RWPE1 (cell line): ENCODE measurements at places on chromosomes 3 and 15.

DNA sequence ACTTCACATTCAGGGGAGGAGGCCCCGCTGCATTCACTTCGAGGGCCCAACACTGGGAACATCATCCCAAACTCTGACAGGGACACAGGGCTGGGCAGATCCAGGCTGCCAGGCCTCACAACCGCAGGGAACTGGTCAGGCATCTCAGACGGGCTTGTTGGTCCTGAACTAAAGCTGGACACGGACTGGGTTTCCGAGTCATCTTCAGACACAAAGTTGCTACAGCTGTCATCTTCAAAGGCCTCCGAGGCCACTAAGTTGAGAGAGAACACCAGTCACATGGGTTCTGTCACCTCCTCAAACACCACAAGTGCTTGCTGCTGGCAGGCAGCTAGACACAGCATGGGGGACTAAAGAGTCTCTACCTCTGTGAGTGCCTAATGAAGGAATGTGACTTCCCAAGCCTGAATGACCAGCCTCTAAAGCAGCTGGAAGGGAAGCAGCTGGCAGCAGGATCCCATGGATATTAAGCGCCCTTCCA lies 50.9 kb downstream of the CAPN7 start:
- DNase-seq: no peak

DNA sequence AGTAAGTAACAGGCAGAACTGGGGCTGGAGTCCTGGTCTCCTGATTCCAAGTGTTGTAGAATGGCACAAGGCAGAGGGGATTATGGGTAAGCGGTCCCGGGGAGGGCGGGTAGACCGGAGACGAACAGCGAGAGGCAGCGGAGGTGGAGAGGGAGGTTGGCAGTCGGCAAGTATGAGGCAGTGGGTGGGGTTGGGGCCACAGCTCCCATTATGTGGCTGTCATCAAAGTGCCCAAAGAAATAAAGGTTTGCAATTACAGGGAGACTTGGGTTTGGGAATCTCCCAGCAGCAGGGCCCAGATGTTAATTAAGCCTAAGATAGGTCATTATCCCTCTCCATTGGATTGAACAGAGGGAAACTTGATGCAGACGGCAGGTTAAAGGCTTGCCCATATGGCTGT lies 16.9 kb downstream of the FAM43A start:
- no peak for DNase-seq

DNA sequence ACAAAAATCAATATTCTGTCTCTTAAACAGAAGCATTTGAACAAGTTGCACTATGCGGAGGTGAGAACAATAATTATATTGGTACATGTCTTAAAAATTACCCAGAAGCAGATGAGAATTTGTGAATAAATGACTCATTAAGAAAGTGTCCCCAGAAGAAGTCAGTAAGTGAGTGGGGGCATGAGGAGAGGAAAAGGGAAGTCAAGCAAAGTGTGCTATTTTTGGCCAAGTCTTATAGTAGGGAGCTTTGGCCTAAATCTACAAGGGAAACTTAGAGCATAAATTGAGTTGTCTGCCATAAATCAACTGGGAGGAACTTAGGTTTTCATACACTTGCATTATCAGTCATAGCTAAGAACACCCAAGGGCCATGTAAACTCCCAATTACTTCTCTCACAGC lies 86.9 kb upstream of the SATB1 start:
- no peak for DNase-seq

DNA sequence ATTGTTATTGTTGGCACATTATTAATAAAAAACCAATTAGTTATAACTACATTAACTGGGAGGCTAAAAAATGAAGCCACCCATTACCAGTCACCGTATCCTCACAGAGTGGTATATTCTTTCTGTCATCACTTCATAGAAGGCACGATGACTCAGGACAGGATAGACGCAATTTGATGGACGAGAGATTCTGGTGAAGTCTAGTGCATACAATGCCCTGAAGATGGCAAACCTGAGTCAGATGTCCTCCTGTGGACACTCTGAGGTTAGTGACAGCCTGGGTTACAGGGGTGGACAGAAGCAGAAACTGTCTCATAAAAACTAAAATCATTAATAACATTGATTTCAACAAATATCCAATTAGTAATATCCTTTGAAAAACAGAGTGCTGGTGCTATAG lies 150.3 kb downstream of the SLC9A9 start:
- no peak for DNase-seq

- peak; percentile 61 for DNase-seq
Observed at GRCh38 chr3:17833786-17834559, 91.5 kb upstream of the TBC1D5 start.

GRCh38 chr15:99983171-99983885 lies 250.1 kb upstream of the LYSMD4 start:
- no peak for DNase-seq

- DNase-seq: no peak
Observed at GRCh38 chr3:49358884-49359225, 702 bp upstream of the GPX1 start.

- no peak for DNase-seq
Observed at GRCh38 chr3:60307562-60308199, 943.6 kb downstream of the FHIT start.

DNA sequence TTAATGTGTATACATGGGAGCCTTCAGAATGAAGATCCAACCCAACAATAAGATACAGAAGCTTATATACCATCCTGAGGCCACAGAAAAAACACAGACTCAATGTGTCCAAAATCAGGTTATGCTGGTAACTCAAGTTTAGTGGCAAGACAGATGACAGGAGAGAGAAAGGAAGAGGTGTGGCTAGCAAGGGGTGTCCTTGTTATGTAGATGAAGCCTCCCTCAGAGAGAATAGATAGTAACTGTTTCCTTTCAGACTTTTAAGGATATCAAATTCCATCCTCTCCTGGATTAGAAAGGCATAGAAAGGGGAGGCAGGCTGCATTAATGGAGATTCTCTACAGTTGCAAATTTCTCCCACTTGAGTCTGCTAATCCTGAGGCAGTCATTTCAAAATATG lies 447.4 kb downstream of the GABRB3 start:
- DNase-seq: no peak

GRCh38 chr3:194685718-194686413 lies at the start of gene FAM43A:
Gene FAM43A (plus strand): TSS chr3:194685883. CDS start chr3:194686827, 944 bp downstream.
- peak; percentile 91 for DNase-seq

GRCh38 chr15:40345225-40345866 lies 4.6 kb upstream of the CCDC9B start:
- no peak for DNase-seq

- no peak for DNase-seq
Observed at GRCh38 chr3:153640689-153641665, 479.0 kb downstream of the RAP2B start.

GRCh38 chr15:80674245-80674614 lies 20.9 kb upstream of the ABHD17C start:
- DNase-seq: no peak

DNA sequence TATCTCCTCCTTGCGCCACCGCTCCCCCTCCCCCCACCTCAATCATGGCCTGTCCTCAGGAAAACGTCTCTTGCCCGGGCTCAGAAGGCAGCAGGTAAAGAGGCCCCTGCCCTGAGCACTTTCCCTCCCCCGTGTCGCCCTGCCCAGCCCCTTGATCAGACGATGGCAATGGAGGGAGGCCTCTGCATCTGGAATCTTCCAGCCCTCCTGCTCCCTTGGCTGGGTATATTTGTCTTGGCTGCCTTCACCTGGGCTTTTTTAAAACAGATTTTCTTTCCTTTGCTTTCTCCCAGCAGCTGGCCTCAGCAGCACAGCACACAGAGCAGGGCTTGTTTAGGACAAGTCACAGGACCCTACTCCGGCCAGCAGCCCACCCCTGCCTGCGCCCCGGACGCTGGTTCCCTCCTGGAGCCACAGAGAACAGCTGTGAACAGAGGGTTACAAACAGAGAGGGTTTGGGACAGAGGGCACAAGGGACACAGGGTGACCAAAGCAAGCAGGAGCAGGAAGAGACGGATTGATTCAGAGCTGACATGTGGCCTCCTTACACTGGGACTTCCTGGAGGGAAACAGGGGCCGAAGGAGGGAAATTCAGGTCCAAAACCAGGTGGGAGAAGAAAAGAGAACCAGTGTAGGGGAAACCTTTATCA lies 78.7 kb downstream of the ISG20 start:
- no peak for DNase-seq

DNA sequence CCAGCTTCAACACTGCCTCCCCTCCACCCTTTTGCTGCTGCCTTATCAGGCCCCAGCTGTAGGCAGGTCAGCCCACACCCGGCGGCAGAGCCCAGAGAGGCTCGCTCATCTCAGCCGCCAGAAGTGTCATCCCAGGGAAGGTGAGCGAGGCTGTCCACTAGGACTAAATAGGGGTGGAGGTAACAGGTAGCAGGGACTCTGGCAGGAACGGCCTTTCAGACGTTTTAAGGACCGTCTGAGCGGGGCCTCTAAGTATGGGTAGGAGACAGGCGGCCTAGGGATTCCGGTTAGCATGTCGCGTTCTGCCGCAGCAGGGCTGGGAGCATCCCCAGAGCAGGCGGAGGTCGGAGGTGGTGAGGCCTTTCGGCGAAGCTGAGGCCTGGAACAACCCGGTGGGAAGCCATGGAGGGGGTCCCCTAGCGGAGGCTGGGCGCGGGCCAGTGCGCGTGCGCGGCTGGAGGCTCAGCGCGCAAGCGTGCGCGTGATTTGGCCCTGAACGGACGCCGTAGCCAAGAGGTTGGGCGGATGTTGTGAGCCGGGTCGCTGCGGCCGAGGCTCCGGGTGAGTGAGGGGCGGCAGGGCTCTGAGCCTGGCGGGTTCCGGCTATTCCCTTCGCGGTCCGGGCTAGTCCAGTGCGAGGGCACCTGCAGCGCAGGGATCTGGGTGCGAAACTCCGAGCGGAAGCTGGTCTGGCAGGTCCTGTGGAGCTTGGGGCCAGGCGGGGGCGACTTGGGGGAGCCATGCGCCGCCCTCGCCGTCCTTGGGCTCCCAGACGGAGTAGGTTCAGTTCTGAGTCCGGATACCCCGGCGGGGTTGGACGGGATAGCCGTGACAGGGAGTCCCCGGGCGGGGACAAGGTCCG lies at the start of the genes MST1 and RNF123:
MST1 (minus strand) TSS at position 429 of the 862 bp plus-strand sequence. CDS start 783 bp downstream, outside the sequence.
RNF123 (plus strand) TSS at position 512 of the 862 bp plus-strand sequence. CDS start 1,609 bp downstream, outside the sequence.
- DNase-seq: peak; percentile 69

- DNase-seq: no peak
Observed at GRCh38 chr3:177529071-177529550, 331.8 kb upstream of the TBL1XR1 start.

- no peak for DNase-seq
Observed at GRCh38 chr15:45186771-45187577, 792 bp downstream of the SHF start.

DNA sequence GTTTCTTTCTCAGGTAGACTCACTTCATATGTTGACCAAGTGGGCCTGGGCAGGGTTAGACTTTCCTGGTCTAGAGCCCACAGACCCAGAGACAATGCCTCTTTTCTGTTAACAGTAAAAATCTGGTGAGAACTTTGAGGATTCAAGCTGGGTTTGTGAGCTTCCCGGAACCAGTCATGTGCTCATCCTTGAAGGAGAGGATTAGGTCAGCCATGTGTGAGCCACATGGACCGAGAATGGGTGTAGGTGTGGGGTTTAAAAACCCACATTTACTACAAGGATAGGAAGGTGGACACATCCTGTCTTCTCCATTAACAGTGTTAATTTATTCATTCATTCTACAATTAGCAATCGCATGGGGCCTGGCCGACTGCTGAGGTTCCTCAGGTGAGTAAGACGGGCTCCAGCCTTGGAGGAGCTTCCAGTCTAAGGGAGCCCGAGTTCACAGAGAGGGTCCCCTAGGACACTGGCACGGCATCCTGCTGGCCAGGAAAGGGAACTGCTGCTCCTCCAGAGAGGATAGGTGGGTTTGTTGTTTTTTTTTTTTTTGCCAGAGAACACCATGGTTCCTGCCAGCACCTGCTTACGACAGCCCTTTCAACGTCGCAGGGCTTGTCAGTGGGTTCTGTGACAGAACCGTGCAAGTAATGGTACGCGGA lies 69.0 kb downstream of the SQOR start:
- DNase-seq: no peak
